Progenitor cell of endocrine pancreas (in vitro differentiated cells): ENCODE measurements at places on chromosomes 2 and 18. TPM values are rescaled to one million over a fixed set of nuclear protein-coding genes. Genes with fewer than 3 reads are reported as not detected.

GRCh38 chr2:142598846-142599245, 278.6 kb upstream of the KYNU start:
- no peak for DNase-seq

- no peak for DNase-seq
Measured at GRCh38 chr18:30409120-30409519, 633.4 kb downstream of the DSC3 start.

- DNase-seq, result no peak
Measured at GRCh38 chr2:38533180-38533579, 69.5 kb downstream of the HNRNPLL start.

DNA sequence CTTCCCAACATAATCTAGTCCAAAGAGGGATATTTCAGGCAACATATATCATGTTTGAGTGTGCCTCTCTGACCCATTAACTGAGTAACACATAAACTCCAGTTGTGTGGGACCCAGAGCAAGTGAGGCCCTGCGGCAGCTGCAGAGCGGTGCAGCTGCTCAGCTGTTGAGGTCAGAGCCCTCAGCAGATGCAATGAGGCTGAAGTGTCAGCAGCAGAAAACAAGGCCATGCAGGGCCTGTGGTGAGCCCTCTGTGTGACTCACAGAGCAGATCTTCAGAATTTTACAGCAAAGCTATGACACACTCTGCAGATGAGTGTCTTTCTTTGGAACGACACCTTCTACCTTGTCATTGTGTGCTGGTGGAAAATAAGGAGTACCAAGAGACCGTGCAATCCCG, 168.5 kb downstream of the CBLN2 start:
- no peak for DNase-seq

DNA sequence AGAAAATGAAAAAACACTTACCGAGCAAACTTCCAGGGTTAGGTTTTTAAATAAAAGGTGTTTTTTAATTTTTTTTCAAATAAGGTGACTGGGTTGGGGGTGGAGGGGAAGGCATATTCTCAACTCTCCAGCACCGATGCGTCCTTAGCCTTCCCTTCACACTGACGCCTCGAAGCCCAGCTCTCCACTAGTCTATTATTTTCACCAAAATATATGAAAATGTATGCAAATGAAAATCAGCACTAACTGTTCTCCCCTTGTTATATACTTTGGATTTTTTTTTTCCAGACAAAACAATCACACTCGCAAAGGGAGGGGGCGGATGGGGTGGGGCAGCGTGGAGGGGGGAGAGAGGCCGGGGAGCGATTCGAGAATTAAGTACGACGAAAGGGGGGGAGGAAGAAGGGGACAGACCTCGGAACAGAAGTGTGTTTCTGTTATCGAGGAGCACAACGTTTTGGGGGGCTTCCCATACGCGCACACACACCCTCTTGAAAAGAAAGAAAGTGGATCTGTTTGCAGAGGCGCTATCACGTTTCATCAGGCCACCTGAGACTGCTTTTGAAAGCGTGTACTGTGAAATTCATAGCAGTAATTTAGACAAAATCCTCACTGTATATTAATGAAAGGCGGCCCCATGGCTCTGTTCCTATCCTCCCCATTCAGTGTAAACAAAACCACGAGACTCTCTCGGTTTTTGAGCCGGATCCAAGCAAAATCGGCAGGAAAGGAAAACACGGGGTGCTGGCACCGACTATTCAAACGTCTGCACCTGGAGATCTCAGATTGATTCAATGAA, 2.4 kb upstream of the POU3F3 start:
- no peak for DNase-seq

DNA sequence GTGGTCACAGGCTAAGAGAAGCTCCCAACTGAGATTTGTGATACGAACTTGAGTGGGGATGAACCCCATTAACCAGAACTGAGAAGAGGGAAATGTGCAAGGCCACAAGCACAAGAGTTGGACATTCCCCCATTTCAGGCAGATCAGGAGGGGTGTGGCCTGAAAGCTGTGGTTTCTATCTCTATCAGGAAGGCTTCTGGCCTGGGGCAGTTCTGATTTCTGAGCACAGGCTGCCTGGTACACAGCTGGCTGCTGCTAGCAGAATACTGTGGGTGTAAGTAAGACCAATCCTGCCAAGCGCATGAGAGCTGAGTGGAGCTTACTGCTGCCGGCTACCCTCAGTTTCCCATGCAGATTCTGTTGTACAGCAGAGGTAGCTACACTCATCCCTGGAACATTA, 484.6 kb downstream of the SATB2 start:
- DNase-seq, result no peak

- peak; percentile 8 for DNase-seq
Measured at GRCh38 chr2:240957656-240958365, 40.6 kb upstream of the SNED1 start.

- no peak for DNase-seq
Measured at GRCh38 chr2:230797515-230798495, 66.9 kb upstream of the ITM2C start.

DNA sequence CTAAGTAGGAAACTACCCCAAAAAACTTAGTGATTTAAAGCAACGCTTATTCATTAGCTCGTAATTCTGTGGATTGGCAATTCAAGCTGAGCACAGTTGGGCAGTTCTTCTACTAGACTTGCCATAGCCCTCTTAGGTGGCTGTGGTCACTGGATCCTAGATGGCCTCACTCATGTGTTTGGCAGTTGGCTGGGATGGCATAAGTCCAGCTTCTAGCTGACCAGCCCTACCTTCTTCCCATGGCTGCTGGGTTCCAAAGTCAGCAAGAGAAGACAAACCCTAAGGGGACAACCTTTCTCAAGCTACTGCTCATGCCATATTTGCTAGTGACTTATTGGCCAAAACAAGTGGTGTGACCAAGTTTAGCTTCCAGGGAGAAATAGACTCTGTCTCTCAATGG, 95.3 kb downstream of the COPS8 start:
- no peak for DNase-seq

- DNase-seq, result no peak
Measured at GRCh38 chr18:7174344-7175095, 56.4 kb upstream of the LRRC30 start.

DNA sequence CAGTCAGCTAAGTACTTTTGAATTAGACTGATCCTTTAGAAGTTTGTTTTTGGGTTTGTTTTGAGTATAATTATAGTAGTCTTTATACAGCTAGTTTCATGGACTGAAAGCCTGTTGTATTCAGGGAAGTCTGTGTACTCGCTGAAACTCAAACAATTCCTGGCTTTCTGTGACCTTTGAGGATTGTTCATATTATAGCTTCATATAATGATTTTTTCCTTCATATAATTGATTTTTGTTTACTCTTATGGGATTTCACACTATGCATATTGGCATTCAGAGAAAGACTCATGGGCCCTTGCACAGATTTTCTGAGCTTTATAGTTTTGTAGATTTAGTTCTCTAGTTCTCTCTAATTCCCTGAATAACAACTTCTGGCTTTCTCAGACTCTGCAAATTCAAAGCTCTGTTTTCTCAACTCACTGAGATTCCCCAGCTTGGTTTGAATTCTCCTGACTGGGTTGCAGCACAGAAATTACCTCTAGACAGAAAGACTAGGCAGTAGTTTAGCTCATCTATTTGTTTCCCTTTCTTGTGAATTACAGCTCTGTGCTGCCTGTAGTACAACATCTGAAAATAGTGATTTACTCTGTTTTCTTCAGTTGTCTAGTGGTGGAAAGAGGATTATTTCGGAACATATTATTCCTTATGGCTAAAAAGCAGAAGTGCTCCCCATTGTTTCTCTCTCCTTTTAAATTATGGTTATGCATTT, 495.9 kb upstream of the CNTNAP5 start:
- DNase-seq, result no peak

DNA sequence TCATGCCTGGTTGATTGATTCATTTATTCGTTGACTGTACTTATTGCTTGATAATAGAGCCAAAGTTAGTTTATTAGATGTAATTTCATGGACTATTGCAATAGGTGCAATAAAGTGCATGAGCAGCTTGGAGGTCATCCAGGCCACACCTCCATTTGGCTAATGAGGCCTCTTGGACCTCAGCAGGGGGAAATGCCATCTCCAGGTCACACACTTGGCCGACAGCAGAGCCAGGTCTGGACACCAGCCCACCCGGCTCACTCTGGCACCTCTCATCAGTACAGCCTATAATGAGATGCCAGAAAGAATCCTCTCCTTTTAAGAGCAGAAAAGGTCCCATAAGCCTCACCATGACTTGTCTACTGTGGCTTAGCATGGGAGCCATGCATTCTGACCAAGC, 71.2 kb upstream of the AFF3 start:
- DNase-seq, result no peak

- DNase-seq, result no peak
Measured at GRCh38 chr2:128547667-128548066, 229.0 kb upstream of the HS6ST1 start.

DNA sequence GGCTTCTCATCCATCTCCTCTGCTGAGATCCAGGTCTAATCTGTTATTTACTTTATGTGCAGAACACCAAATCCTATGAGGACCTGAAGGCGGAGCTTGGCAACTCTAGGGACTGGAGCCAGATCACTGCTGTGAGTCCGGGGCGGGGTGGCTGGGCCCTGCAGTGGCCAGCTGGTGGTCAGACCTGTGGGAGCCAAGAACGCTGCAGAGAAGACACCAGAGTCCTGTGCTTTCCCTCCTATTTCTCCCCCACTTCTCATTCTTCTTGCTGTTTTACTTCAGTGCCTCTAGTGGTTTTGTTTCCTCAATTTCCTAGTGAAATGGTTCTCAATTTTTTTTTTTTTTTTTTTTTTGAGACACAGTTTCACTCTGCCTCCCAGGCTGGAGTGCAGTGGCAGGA, 19.7 kb downstream of the VIL1 start:
- no peak for DNase-seq

- DNase-seq, result peak; percentile 28
Measured at GRCh38 chr2:41963661-41964525, 83.9 kb upstream of the PKDCC start.

DNA sequence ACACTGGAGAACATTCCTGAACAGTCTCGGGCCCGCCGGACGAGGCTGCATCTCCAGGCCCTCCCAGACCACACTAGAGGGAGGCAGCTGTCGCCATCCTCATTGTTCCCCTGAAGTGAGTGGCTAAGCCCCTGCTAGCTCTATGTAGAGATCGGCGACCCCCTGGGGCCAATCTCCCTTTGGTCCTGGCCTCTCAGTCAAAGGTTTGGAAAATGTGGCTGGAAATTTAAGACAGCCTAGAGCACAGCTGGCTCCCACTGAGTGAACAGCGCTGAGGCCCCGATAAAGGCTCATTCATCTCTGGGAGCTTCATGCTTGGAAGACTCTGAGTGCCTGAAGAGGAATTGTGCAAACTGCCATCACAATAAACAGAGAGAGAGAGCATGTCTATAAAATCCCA, 360.3 kb downstream of the CLIP4 start:
- DNase-seq, result no peak

- no peak for DNase-seq
Measured at GRCh38 chr2:213627835-213628460, 343.7 kb downstream of the SPAG16 start.

- no peak for DNase-seq
Measured at GRCh38 chr2:233064530-233065199, 4.5 kb downstream of the INPP5D start.

DNA sequence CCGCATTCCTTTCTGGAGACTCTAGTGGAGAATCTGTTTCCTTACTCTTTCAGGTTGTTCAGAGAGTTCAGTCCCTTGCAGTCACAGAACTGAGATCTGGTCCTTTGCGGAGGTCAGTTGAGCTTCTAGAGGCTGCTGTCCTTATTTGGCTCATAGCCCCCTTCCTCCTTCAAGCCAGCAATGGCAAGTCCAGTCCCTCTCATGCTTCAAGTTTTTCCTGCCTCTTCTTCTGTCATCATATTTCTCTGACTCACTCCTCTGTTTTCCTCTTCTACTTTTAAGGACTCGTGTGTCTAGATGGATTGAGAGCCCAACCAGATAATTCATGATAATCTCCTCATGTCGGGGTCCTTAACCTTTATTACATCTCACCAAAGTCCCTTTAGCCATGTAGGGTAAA, 173.5 kb upstream of the FOSL2 start:
- DNase-seq, result no peak

DNA sequence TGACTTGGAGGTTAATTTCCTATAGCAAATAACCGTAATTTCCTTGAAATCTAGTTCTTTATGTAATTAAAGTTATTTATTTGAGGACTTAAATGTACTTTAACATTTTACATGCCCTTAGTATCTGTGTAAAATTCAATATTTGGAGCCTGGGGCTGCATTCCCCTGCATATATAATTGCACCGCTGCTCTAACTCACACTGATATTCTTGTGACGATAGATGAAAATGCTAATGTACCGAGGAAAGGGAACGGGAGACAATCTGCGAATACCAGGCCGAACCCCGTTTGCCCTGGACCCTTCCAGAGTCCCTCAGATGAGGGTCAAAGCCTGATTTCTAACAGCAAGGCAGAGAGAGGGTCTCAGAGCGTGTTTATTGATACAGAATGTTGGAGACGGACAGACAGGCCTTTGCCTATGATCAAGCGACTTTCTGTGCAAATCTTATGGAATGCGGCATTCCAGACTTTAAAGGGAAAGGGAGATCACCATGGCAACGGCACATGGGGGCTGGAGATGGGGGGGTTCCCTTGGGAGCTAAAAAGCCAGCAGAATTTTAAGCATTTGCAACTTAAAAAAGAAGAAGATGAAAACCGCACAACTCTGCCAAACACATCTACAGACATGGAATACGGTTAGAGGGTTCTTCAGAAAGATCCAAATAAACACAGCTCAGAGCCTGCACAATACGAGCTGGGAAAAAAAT, 57.6 kb upstream of the TWIST2 start:
- no peak for DNase-seq

- DNase-seq, result no peak
Measured at GRCh38 chr2:162090109-162090508, 16.1 kb upstream of the DPP4 start.

COL4A3 gene
- total RNA-seq, result 0.09 and 0.34 TPM in 2 replicates

ASB18 gene
- total RNA-seq, result not detected in 2 replicates

CRYGD gene
- not detected in 2 replicates for total RNA-seq

CD8A gene
- 0.13 and 0.19 TPM in 2 replicates for total RNA-seq

SULT1C4 gene
- 31.2 and 35.5 TPM in 2 replicates for total RNA-seq

UGT1A4 gene
- not detected in 2 replicates for total RNA-seq

KIAA2012 gene
- not detected in 2 replicates for total RNA-seq

PLGLB2 gene
- 7.2 and 8.3 TPM in 2 replicates for total RNA-seq

ASXL3 gene
- 18.0 and 23.0 TPM in 2 replicates for total RNA-seq

C2orf42 gene
- total RNA-seq, result 21.0 and 28.0 TPM in 2 replicates
